ENCODE measurements at places on chromosomes 6 and 20. TPM values are rescaled to one million over a fixed set of nuclear protein-coding genes. Genes with fewer than 3 reads are reported as not detected.

DNA sequence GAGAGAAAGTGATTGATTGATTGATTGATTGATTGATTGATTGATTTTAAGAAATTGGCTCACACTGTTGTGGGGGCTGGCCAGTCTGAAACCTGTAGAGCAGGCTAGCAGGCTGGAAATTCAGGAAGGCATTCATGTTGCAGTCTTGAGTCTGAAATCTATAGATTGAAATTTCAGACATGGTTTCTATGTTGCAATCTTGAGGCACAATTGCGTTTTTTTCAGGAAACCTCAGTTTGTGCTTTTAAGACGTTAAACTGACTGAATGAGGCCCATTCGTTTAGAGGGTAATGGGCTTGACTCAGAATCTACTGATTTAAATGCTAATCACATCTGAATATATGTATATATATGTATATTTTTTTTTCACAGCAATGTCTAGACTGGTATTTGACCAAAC is 106.3 kb downstream of the STXBP5 start:
- no peak for DNase-seq
- no peak overlapping the region for H3K4me3 ChIP-seq
- H3K27me3 ChIP-seq = no peaks in the 10 kb centered on the region
- no peaks in the 10 kb centered on the region for H3K4me1 ChIP-seq

- no peak for DNase-seq
- no peaks in the 10 kb centered on the region for H3K27me3 ChIP-seq
- peak overlapping the region; percentile 24 for H3K27ac ChIP-seq
- no peaks in the 10 kb centered on the region for H3K36me3 ChIP-seq
- peaks cover 8% of the 10 kb centered on the region for H3K4me1 ChIP-seq
These were observed 708.4 kb upstream of the CITED2 start for GRCh38 chr6:140082867-140083297.

RGS17 gene
- 1.8 TPM for total RNA-seq

DNA sequence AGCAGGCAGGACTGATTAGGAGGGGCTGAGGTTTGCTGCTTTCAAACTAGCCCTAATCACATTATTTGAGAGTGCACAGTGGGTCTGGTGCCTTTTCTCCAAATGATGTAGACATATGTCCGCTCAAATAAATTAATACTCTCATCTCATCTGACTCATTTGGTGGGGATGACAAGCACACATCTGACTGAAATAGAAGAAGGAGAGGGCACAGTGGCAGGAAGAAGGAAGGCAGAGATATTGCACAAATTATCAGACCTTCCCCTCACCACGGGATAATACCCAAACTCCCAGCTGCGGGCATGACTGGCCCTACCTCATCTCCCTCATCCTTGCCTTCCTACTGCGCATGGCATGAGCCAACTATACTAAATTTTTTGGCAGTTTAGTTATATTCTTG is 33.9 kb upstream of the TNFRSF21 start:
- no peaks in the 10 kb centered on the region for H3K36me3 ChIP-seq
- H3K4me3 ChIP-seq = no peak overlapping the region
- H3K27ac ChIP-seq = no peak overlapping the region
- H3K27me3 ChIP-seq = no peaks in the 10 kb centered on the region
- DNase-seq = no peak
- H3K4me1 ChIP-seq = no peaks in the 10 kb centered on the region

- peak within 1 kb of the TSS; percentile 59 for H3K4me3 ChIP-seq
- H3K27ac ChIP-seq = peak within 1 kb of the TSS; percentile 93
- H3K36me3 ChIP-seq = peaks cover 8% of the 10 kb centered on the region
- H3K4me1 ChIP-seq = peaks cover 23% of the 10 kb centered on the region
These were observed at the start of gene TTPAL for GRCh38 chr20:44475694-44476560. Gene TTPAL, plus strand, starts transcription at chr20:44475874. Its CDS starts 4,126 bp downstream, at chr20:44480000.

NINL gene
- 3.5 TPM for total RNA-seq

POPDC3 gene
- not detected for total RNA-seq

GRCh38 chr6:24431045-24431451 is 28.3 kb downstream of the MRS2 start:
- no peaks in the 10 kb centered on the region for H3K27me3 ChIP-seq
- DNase-seq = no peak
- H3K4me1 ChIP-seq = no peaks in the 10 kb centered on the region
- H3K27ac ChIP-seq = no peak overlapping the region
- H3K36me3 ChIP-seq = no peaks in the 10 kb centered on the region

PTCHD4 gene
- total RNA-seq = 0.19 TPM

GRCh38 chr6:43891072-43891870 is 121.3 kb downstream of the VEGFA start:
- H3K27me3 ChIP-seq = no peaks in the 10 kb centered on the region
- H3K4me1 ChIP-seq = peaks cover 6% of the 10 kb centered on the region
- H3K4me3 ChIP-seq = no peak overlapping the region
- DNase-seq = no peak
- no peaks in the 10 kb centered on the region for H3K36me3 ChIP-seq
- H3K27ac ChIP-seq = no peak overlapping the region

DNA sequence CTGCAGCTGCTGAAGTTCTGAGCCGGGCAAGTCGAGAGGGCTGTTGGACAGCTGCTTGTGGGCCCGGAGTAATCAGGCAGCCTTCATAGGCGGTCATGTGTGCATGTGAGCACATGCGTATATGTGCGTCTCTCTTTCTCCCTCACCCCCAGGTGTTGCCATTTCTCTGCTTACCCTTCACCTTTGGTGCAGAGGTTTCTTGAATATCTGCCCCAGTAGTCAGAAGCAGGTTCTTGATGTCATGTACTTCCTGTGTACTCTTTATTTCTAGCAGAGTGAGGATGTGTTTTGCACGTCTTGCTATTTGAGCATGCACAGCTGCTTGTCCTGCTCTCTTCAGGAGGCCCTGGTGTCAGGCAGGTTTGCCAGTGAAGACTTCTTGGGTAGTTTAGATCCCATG is 21.2 kb upstream of the MAPK13 start:
- H3K4me1 ChIP-seq = no peaks in the 10 kb centered on the region
- H3K27me3 ChIP-seq = no peaks in the 10 kb centered on the region
- H3K36me3 ChIP-seq = peaks cover 12% of the 10 kb centered on the region
- H3K27ac ChIP-seq = no peak overlapping the region

CLPSL1 gene
- total RNA-seq = not detected

GRCh38 chr20:62303340-62304226 is 786 bp downstream of the ADRM1 start:
- peaks cover 66% of the 10 kb centered on the region for H3K4me1 ChIP-seq
- no peak for DNase-seq
- H3K27ac ChIP-seq = peak overlapping the region; percentile 99
- H3K36me3 ChIP-seq = peaks cover 26% of the 10 kb centered on the region
- no peaks in the 10 kb centered on the region for H3K27me3 ChIP-seq
